Spinal cord (tissue), 10 donors: ENCODE measurements at places on chromosomes 1 and 21.

DNA sequence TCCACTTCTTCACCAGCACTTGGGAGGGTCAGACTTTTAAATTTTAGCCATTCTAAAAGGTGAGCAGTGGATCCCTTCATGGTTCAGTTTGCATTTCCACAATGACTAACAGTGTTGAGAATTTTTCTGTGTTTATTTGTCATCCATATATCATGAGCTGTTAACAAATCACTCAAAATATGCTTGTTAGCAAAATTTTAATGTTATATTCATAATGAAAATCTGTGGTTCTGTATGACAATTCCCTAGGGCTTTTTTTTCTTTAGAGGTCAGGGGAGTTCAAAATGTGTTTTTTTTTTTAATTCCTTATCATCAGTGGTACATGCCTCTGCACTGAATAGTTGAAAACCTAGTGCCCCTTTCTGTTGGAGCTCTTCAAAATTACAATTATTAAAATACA, 682.2 kb upstream of the ADGRL2 start:
- DNase-seq = no peak

GRCh38 chr1:61085206-61085982, 3.0 kb downstream of the NFIA start:
- no peak for DNase-seq

DNA sequence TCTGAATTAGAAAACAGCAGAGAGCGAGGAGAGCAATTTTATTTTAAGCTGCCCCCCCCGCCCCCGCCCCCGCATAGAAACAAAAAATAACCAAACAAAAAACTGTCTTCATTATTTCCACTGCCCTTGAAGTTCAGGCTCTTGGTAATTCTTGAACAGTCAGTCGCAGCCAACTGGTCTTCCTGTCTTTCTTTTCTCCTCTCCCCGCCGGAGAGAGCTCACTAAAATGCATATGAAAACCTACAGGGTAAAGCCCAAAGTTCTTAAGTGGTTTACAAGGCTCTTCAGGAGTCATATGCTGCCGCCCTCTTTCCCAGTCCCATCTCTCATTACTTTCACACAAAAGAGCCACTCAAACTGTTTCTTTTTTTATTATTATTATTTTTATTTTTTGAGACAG, 1.1 kb upstream of the ANKRD35 start:
- DNase-seq = no peak

- DNase-seq = no peak
Measured at GRCh38 chr1:114819869-114820268, 34.8 kb upstream of the SYCP1 start.

DNA sequence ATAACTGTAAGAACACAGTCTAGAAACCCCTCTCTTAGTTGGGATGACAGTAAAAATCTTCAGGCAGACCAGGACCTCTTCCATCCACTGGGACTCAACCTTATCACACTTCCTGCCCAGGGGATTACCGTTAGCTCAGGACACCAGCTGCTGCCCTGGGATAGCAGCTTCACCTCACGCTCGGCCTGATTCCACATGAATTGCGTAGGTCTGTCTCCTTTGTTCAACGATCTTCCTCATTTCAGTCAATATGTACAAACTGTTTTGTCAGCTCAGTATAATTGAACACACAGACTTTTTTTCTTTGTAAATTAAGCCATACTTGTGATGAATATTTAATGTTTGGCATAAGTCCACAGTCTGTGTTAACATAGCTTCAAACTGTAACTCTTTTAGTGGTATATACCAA, 290.4 kb downstream of the GRIK1 start:
- no peak for DNase-seq

DNA sequence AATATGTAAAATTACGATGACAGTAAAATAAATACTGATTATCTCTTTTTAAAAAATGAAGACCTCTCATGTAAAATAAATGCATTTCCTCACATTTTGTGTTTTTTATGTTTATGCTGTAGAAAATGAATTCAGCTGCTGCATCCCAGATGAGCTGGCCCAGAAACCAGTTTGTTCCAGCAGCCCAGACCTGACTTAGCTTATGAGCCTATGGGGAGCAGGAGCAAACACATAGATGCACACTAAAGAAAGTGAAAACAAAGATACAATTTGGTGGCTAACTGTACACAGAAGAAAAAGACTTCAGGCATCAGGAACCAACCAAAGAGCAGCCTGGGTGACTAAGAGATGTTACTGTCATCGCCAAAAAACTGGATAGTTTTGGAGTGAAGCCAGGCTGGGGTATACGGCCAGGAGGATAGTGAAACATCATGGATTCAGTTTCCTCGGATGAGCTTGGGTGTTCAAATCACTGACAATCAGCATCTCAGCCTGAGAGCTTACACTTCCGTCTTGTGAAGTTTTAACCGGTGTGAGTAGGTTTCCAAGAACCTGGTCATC, 113.9 kb upstream of the BACE2 start:
- DNase-seq = peak; percentile 54

DNA sequence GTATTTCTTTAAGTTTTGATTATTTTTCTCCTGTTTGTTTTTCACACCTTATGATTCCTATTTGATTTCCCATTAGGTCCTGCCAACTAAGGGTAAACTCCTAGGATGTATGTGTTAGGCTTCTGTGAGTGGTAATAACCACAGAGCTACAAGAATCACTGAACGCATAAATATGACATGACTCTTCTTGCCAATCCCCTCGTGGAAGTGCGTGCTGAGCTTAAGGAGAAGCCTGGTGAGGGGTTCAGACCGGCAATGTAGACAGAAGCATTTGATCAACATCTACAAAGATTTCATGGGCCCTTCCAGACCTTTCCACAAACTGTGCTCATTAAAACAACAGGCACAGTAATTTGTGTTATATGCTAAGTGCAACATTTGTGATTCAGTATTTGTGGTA, 273.8 kb upstream of the SNX7 start:
- DNase-seq = no peak

DNA sequence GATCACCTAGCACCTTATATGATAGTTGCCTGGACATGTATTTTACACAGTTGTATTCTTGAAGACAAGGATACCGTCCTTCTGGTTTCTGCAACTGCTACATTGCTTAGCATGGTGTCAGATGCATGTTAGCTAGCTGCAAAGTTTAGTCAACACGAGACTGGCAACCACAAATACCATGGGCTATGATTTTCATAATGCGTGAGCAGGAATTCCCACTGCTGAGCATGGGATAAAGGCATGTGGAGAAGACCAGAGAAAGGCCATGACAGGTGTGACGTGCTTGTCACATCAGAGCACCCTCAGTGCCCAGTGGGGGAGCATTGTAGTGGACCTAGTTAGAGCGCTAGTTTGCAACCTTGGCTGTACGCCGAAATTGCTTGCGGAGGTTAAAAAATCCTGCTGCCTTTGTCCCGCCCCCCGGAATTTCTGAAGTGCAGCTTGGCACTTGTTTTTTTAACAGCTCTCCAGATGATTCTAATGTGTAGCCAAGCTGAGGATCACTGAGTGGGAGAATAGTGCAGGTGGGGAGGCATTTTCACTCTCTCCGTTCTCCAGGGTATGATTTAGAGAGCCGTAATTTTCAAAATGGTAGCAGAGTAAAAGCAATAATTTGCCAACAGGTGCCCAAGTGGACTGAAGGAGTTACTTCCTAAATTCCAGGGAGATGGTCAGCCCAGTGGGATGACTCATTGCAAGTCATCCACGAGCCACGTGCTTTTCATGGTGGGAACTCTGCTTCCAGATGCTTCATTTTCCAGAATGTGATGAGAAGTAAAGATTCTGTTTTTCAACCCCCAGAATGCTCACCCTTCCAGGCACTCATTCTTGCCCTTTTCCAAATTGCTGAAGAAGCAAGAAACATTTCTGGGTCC, 81.0 kb downstream of the CNIH3 start:
- DNase-seq = no peak

DNA sequence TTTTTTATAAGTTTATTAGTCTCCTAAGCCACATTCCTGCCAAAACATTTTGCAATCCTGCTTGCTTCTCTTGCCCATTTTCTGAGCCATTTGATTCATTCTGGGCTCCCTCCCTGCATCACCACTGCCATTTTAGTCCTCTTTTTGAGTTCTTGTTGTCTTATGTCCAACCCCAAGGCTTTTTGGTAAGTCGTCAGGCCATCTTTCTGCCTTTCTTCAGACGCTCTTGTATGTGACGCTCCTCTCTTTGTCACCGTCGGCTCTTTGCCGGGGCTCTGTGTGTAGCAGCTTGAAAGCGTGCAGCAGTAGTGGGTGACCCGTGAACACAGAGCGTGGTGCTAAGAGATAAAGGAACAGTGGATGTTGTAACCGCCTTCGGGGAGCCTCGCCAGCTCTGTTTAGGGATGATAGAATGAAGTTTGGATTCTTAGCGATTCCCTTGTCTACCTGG, 14.6 kb downstream of the HUNK start:
- no peak for DNase-seq

GRCh38 chr21:46091118-46091517, 6.8 kb upstream of the COL6A2 start:
- no peak for DNase-seq

- DNase-seq = no peak
Measured at GRCh38 chr21:35404247-35404646, 355.1 kb upstream of the RUNX1 start.

- no peak for DNase-seq
Measured at GRCh38 chr1:32864375-32865019, 6.2 kb downstream of the FNDC5 start.

- DNase-seq = no peak
Measured at GRCh38 chr21:36551731-36552433, 72.0 kb upstream of the CLDN14 start.

- no peak for DNase-seq
Measured at GRCh38 chr1:95371666-95372282, 137.8 kb downstream of the RWDD3 start.

- DNase-seq = peak; percentile 17
Measured at GRCh38 chr1:10519016-10519417, 44.3 kb downstream of the PEX14 start.
